ENCODE measurements at places on chromosomes 5 and 9. TPM values are rescaled to one million over a fixed set of nuclear protein-coding genes. Genes with fewer than 3 reads are reported as not detected.

GRCh38 chr9:2086116-2086515 lies 71.0 kb downstream of the SMARCA2 start:
- no peak for DNase-seq

GRCh38 chr9:69871118-69871834 lies 50.7 kb downstream of the CFAP95 start:
- no peak for DNase-seq

DNA sequence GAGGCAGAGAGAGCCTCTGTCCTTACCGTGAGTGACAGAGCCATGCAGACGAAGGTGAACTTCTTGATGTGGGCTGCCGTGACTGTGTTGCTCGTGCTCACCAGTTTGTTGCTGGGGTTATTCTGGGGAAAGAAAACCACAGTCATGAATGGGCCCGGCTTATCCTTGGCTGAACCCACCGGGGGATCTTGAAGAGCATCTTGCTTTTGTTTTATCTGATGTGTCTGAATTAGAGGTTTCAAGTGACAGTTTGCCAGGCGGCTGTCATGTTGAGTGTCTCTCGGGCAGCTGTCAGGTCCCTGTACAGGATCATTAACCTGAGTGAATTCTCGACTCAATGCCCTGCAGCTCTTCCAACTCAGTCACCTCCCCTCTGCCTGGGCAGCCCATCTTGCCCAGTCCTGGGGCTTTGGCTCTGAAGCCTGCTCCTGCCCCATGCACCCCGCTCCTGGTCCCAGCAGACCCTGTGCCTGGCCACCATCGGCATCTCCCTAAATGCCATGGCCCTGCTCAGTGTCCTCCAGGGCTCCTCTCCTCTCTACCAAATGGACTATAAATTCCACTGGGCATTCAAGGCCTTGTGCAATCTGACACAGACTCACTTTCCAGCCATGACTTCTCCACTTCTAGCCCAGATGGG lies 77.4 kb downstream of the OTULIN start:
- no peak for DNase-seq

DNA sequence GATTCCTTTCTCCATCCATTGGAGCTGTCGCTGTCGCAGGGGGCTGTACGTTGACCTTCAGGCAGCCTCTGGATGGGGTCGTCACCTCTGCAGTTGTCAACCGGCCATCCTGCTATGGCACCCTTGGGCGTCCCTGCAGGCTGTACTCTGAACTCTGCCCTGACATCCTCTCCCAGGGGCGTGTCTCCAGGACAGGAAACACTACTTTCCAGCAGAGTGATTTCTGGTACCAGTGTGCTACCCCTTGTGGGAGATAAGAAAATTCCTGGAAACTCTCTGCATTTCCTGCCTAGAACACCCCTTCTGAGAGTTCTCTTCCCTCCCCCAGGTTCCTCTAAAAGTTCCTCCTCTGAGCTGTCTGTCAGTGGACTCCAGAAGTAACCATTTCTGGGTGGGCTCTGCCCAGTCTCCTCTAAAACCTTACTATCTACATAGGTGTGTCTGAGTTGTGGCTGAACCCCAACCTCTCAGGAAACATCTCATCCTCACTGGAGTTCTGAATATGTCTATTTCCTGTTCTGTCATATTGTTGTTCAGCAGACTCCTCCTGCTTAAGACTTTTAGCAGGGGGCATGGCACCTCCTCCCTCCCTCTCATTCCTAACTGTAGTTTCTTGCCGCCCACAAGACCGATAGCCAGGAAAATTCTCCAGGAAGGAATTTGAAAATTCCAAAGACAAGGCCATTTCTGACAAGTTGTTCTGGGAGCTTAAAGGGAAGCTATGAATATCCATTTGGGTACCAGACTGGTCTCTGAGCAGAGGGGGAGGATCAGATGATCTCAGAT lies 145.3 kb upstream of the RASEF start:
- DNase-seq: no peak

DNA sequence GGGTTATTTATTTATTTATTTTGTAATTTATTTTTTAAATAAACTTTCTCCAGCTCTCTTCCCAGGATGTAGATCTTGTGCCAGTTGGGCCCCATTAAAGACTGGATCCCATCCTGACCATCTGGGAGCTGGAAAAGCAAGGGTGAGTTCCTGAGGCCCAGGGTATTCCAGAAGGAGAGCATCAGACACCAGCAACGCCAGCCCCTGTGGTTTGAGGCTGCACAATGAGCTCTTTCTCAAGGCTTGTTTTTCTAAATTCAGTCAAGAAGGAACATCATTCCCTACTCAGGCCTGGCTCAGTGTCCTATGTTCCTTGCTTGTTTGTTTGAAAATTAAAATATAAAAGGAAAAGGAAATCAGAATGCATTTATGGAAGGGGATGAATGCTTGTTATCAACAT lies 313.3 kb downstream of the EBF1 start:
- no peak for DNase-seq

- no peak for DNase-seq
Observed at GRCh38 chr9:13879011-13879410, 434.9 kb downstream of the NFIB start.

DNA sequence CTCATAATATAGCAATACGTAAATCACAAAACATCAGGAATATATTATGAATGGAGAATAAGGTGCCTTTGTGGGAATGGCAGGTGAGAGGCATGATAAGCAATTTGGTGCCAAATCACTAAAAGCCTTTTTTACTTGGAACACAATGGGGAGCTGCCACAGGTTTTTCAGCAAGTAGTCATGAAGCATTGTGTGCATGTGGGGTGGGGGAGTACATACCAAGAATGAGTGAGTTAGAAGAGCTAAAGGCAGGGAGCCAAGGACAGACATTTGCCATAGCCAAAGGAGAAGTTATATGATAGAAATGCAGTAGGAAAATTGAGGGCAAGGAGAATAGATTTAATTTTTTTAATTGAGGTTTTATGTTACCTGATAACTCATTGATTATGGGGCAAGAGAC lies 445.0 kb upstream of the SMC2 start:
- DNase-seq: no peak

DNA sequence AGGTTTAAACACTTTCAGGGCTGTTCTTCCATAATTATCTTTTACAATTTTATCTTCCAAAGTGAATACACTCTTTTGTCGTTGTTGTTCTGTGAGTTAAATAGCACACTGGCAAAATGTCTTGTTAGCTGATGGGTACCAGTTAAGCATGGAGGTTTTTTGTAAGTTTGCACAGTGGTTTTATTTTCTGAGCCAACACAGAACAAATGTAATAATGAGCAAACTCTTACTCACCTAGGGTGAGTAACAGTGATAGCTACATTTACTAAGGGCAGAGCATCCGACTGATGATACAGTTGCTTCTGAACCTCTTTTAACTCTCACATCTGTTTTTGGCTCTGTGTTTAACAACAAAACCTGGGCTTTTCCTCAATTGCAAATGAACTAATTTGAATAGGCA lies 103.2 kb downstream of the CTNND2 start:
- DNase-seq: no peak

DNA sequence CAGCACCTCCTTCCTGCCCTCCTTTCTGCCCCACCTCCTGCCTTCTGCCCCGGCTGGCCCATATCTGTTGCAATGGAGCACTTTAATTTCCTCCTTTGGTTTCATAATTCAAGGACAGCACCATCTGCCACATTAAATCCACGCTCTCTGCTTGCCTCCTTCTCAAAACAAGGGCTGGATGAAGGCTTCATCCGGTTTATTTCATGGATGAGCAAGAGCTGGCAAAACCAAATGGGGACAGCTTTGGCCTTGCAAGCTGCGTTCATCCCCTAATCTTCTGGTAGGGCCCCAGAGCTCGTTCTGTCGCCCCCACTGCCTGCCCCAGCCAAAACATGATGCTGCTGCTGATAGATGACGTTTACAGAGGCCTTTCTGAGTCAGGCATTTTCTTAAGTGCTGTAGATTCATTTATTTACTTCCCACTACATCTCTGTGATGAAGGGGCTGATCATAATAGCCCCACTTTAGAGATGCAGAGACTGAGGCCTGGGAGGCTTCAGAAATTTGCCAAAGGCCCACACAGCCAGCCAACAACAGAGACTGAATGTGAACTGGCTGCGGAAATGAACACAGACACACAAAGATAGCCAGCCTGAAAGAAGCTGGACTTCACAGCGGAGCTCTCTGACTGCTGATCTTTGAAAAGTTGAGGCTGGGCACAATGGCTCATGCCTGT lies 115.6 kb upstream of the CPEB4 start:
- DNase-seq: no peak

- DNase-seq: no peak
Observed at GRCh38 chr9:133879615-133880014, 112.5 kb downstream of the VAV2 start.

GRCh38 chr9:10238087-10238486 lies 374.7 kb downstream of the PTPRD start:
- DNase-seq: no peak

DNA sequence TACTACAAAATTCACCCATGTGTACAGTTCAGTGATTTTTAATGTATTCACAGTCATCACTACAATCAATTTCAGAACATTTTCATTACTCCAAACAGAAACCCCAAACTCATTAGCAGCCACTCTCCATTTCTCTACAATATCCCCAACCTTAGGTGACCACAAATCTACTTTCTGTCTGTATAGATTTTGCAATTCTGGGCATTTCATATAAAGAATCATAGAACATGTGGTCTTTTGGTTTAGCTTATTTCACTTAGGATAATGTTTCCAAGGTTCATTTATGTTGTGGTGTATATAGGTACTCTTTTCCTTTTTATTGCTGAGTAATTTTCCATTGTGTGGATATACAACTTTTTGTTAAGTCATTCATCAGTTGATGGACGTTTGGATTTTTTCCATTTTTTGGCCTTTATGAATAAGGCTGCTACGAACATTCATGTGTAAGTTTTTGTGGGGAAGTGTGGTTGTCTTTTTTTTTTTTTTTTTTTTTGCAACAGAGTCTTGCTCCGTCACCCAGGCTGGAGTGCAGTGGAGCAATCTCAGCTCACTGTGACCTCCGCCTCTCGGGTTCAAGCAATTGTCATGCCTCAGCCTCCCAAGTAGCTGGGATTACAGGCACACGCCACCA lies 54.5 kb downstream of the DOCK8 start:
- DNase-seq: no peak

DNA sequence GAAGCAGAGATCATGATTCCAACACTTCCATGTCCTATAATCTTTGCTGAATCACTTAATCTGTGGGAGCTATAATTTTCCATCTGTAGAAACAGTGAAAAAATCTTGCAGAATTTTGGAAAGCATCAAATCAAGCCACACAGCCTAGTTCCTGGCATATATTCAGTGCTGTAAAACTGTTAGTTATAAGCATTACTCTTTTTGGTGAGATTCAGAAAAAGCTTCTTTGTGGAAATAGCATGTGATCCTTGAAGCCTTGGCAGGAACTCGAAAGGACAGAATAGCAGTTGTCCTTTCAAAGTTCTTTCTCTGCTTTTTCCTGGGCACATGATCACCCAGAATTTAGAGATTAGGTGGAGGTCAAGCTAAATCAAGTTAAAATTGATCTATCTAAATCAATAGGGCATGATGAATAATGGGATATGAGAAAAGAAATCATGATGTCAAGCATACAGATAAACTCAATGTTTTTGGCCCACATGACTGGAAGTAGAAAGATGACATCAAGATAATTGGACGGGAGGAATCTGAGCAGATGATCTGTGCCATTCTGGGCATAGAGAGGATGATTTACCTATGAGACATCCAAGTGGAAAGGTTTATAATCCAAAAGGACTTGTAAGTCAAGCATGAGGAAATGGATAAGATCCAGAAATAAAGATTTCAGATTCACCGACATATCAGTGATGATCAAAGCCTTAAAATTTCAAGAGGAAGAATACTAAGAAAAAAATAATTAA lies 73.1 kb downstream of the TMEM232 start:
- DNase-seq: no peak

DNA sequence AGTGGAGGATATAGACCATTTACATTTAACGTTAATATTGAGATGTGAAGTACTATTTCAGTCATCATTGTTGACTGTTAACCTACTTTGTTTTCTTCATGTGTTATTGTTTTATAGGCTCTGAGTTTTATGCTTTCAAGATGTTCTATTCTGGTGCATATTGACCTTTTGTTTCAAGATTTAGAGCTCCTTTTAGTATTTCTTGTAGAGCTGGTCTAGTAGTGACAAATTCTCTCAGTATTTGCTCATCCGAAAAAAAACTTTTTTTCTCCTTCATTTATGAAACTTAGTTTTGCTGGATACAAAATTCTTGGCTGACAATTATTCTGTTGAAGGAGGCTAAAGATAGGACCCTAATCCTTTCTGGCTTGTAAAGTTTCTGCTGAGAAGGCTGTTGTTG lies 91.3 kb downstream of the INVS start:
- no peak for DNase-seq

DNA sequence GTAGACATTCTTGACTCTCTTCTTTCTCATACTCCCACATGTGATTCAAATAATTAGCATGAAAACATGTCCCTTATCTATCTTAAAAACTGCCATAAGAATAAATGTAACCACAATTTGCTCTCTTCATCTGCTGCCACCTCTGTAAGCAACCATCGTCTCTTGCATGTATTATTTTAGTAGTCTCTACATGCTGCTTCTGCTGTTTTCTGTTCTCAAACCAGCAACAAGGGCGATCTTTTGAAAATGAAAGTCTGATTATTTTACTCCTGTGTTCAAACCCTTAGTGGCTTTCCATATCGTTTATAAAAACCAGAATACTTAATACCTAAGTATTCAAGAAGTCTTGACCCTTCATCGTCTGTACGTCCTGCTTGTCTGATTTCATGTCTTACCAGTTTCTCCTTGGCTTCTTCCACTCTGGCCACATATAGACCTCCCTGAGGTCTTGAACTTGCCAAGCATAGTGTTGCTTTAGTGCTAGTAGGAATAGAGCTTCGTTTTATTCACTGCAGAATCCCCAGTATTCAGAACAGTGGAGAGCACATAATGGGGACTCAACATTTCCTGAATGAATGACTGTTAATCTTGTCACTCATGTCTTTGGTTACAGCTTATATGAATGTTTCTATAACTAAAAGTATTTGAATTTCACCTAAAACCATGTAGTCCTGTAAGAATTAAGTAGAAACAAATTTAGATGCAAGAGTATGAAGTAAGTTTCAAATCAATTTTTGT lies 10.6 kb downstream of the CDC42SE2 start:
- no peak for DNase-seq

- no peak for DNase-seq
Observed at GRCh38 chr5:16345454-16345853, 120.1 kb downstream of the ZNF622 start.

DNA sequence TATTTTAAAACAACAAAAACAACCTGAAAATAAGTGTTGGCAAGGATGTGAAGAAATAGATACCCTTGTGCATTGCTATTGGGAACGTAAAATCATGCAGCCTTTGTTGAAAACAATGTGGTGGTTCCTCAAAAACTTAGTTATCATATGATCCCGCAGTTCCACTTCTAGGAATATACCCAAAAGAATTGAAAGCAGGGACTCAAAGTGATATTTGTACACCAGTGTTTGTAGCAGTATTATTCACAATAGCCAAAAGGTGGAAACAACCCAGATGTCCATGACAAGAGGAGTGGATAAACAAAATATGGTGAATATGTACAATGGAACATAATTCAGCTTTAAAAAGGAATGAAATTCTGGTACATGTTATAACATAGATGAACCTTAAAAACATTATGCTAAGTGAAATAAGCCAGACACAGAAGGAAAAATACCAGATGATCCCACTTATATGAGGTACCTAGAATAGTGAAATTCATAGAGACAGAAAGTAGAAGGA lies 29.0 kb downstream of the IRF1 start:
- no peak for DNase-seq

- no peak for DNase-seq
Observed at GRCh38 chr5:119290607-119291006, 65.2 kb upstream of the TNFAIP8 start.

The SLC45A2 gene
- total RNA-seq: 1.4 TPM

The LIX1 gene
- 4.7 TPM for total RNA-seq

The SPATA31E1 gene
- total RNA-seq: 0.08 TPM

The SLC36A3 gene
- not detected for total RNA-seq

The SPINK6 gene
- total RNA-seq: not detected

The PLAC8L1 gene
- total RNA-seq: 1.5 TPM

All from hepatocyte (in vitro differentiated cells).